ENCODE measurements at places on chromosomes 12 and 14. TPM values are rescaled to one million over a fixed set of nuclear protein-coding genes. Genes with fewer than 3 reads are reported as not detected.

The DPPA3 gene
- total RNA-seq = not detected

The C12orf50 gene
- total RNA-seq = not detected

The PPP1R36 gene
- 0.19 TPM for total RNA-seq

The PPM1H gene
- 6.2 TPM for total RNA-seq

The CD163 gene
- 0.06 TPM for total RNA-seq

The MSI1 gene
- total RNA-seq = 1.0 TPM

The TAS2R42 gene
- total RNA-seq = not detected

The USP44 gene
- 0.17 TPM for total RNA-seq

The SLC2A14 gene
- total RNA-seq = 0.78 TPM

The KCNC2 gene
- total RNA-seq = not detected

The KRT73 gene
- not detected for total RNA-seq

The ZC2HC1C gene
- 6.0 TPM for total RNA-seq

The RASSF9 gene
- total RNA-seq = 1.0 TPM

The SERPINA3 gene
- total RNA-seq = 13.2 TPM

The HOXC10 gene
- 3.0 TPM for total RNA-seq

The FOXA1 gene
- total RNA-seq = 5.8 TPM

The ABCD2 gene
- total RNA-seq = not detected

The CCDC184 gene
- total RNA-seq = 2.8 TPM

The TAOK3 gene
- 7.8 TPM for total RNA-seq

The TEX22 gene
- 0.10 TPM for total RNA-seq

The RFX4 gene
- 0.08 TPM for total RNA-seq

Measured in A549 treated with AZD2906 at 1 μM for 4 hours (cell line).